ENCODE measurements at places on chromosomes 3 and 15. TPM values are rescaled to one million over a fixed set of nuclear protein-coding genes. Genes with fewer than 3 reads are reported as not detected.

- DNase-seq, result no peak
These were observed 436.6 kb downstream of the VGLL3 start for GRCh38 chr3:86554383-86554782.

DNA sequence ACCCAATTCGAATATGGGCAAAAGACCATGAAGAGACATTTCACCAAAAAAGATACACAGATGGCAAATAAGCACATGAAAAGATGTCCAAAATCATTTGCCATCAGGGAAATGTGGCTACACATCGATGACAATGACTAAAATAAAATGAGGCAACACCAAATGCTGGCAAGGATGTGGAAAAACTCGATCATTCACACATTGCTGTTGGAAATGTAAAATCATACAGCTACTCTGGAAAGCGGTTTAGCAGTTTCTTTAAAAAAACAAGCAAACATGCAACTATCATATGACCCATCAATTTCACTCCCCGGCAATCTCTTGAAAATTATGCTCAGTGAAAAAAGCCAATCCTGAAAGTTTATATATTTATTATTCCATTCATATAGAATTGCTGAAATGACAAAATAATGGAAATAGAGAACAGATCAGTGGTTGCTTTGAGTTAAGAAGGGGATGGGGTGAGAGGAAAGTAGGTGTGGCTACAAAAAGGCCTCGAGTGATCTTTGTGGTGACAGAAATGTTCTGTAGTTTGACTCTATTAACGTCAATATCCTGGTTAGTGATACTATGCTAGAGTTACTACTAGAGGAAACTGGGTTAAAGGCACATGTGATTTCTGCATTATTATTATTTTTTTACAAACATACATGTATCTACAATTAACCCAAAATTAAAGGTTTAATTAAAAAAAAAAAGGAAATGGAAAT lies 45.0 kb downstream of the DLG1 start:
- DNase-seq, result no peak

DNA sequence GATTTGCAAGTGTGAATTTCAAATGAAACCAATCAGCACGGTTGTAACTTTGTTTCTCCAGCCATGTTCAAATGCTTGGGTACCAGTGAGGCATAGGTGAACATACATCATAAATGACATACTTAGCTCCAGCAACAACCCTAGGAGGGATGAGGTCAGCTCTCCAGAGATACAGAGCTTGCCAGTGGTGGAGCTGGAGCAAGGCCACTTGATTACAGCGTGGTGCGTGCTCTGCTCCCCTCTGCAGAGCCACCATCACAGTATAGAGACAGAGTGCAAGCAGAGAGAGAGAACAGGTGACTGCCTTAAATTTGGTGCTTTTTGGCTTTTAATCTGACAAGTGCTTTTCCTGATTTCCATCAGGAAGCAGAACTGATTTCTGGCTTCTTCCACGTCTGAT lies 275.1 kb downstream of the PDZRN3 start:
- no peak for DNase-seq

Gene HRH1
- 0.15 TPM for total RNA-seq

Gene LYSMD2
- total RNA-seq, result 16.5 TPM

Gene SERINC4
- 0.39 TPM for total RNA-seq

Gene GOLGA8O
- 3.3 TPM for total RNA-seq
